ENCODE measurements at places on chromosomes 16 and 17.

DNA sequence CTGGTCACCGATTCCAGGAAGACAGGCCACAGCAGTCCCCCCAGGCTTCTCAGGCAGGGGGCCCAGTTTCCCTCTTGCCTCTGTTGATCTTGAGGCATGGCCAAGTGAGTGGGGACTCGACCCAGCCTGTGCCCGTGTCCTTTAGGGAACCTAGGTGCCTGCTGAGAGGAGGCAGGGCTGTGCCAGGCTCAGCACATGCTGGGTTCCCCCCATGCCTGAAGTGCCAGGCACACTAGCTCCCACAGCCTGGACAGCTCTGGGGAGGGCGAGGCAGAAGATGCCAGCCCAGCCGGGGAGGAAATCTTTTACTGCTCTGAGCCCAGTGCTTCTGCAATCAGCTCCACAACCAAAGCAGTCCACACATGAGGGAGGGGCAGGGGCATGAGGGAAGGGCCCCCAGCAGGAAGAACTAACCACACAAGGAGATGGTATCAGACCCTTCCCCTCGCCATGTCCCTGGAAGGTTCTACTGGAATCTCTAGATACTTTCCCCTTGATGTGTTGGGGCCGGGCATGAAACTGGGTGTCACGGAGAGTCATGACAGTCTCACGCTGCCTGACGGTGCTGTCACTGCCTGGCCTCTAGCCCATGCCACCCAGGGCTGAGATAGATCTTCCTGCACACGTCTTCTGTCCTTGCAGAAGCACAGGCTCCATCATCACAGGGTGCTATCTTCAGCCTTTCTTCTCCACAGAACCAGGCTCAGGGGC is 25.5 kb downstream of the MYO18A start:
- DNase-seq = no peak

- no peak for DNase-seq
Measured at GRCh38 chr17:11495613-11496012, 102.7 kb upstream of the DNAH9 start.

- DNase-seq = no peak
Measured at GRCh38 chr17:19433255-19433654, 22.2 kb downstream of the RNF112 start.

DNA sequence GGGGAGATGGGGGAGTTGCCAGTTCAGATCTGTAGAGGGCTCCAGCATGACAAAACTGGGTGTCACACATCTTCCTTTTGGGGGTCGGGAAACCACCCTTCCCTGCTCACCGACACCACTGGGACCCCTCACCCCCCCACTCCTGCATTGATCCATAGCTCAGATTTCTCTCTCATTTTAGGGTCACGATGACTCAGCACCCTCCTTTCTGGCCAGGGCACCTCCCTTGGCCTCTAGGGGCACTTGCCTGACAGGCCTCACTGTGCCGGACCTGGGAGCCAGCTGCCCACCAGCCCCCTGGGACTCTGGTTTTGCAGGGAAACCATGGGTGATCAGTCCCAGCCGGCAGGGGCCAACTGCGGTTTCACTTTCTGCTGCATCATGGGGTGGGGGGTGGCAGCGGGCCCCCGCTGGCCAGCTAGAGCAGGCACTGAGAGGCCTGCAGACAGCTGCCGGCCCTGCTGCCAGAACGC is 239.4 kb downstream of the MRTFB start:
- no peak for DNase-seq

GRCh38 chr16:1434644-1435592 is 4.0 kb downstream of the PERCC1 start:
- no peak for DNase-seq
